ENCODE measurements at places on chromosomes 12 and 14.

DNA sequence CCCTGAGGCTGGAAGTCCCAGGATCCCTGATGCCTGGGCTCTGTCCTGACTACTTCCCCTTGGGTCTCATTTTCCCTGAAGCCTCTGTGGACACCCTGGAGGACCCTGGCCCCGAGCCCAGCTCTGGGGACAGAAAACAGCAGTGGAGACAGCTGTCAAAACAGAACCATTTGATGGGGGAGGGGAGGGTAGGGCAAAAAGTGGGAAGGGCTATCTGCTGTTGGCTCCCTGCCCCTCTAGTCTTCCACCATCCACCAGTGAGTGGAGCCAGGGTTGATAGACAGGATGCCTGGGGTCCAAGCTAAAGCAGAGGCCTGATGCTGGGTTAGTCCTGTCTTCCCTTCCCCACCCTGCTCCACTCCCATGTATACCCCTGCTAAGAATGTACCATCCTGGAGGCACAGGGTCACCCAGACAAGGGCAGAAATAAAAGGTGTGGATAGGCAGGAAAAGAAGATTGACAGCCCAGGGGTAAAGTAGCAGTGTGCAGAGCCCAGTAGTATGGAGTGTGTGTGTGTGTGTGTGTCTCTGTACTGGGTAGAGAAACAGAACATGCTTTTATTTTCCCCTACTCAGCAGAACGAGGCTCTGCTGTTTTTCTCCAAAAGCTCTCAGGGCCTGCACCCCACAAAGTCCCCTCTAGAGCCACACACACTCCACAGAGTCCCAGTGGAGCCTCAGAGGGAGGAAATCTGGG lies 9.8 kb downstream of the ZNF385A start:
- no peak for DNase-seq

GRCh38 chr12:11712491-11712890 lies 63.0 kb downstream of the ETV6 start:
- no peak for DNase-seq

DNA sequence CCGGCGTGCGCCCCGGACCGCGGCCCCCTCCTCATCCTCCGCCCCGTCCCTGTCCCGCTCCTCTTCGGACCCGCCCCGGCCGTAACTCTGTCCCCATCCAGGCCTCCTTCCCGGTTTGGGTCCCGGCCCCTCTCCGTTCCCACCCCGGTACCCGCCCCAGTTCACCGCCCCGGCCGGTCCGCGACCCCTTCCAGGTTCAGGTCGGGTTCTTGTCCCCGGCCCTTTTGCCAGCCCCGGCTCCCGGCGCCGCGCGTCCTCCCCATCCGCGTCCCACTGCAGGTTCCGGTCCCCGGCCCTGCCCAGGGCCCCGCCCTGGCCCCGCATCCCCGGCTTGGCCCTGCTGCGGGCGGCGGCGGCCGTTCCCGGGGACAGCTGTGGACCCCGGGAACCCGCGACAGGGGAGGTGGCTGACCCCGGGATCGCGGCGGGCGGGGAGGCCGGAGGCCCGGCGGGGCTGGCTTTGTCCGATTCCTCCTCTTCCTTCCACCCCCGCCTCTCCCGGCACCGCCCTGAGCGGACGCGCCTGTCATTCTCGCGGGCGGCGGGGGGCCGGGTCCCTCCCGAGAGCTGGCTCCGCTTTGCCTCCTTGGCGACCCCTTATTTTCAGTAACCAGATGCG lies 601 bp downstream of the KLC1 start:
- DNase-seq: no peak

DNA sequence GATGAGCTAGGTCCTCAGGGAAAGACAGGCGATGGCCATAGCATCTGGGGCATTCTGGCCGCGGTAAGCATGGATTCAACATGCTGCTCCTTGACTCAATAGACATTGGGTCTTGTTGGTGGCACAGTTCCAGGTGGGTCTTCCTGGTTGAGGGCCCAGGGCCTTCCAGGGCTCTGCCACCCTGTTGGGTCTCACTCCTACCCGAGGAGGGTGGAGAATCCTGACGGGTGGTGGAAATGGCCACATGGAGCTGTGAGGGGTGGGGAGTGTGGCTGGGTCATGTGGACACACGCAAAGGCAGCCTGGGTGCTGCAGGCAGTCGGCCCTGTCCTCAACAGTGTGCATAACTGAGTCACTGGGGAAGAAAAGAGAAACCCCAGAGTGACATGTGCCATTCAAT lies 148.1 kb downstream of the KIF26A start:
- DNase-seq: no peak

DNA sequence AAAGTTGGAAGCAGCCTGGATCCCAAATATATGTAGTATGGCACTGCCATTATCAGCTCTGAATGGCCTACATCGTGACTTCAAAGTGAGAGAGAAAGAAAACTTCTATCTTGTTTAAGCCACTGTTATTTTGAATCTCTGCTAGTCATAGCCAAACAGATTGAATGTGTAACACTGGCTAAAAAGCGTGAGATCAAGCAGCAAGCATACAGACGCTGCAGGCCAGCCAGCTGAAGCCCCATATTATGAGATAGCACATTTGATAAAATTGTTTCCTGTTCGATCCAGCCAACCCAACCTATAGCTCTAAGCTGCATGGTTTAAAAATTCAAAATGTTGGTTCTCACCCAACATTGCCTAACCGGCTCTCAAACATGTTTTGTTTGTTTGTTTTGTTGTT lies 95.0 kb downstream of the DUSP6 start:
- DNase-seq: no peak

- no peak for DNase-seq
Measured at GRCh38 chr12:13119826-13120225, 16.4 kb upstream of the GSG1 start.

DNA sequence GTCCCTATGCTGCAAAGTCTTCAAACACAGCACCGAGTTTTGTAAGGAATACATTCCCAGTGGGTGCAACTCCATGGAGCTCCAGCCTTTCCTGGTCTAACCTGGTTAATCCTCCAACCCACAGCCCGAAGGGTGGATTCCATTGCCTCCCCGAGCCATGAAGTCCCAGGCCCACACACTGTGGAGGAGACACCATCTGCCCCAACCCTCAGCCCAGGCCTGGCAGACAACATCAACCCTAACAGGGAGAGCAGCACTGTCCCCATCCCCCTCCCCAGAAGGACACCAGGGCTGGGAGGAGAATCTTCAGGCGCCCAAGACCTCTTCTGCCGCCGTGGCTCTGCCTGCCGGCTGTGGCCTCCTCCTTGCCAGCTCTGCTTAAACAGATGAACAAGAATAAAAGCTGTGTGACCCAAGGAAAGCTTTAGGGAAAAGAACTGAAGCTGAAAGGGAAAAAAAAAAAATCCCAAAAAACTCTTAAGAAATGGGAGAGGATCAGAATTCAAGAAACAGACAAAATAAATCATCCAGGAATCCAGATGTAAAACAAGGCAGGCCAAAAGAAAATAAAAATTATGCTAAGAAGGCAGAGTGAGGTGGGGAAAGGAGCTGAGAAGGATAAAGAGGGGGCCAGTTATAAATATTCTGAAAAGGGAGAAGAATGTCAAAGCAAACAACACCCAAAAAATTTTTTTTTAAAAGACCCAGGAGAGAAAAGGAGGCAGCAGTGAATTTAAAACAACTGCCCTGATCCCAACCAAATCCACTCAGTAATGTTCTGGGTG lies 16.0 kb upstream of the ZFP36L1 start:
- no peak for DNase-seq

GRCh38 chr12:79508622-79509021 lies 182.1 kb downstream of the PAWR start:
- no peak for DNase-seq
